ENCODE measurements at places on chromosomes 7 and 10.

- DNase-seq = peak; percentile 33
These were observed 20.5 kb downstream of the CLEC2L start for GRCh38 chr7:139543801-139544603.

- DNase-seq = no peak
These were observed 340.5 kb downstream of the TNS3 start for GRCh38 chr7:47241112-47242065.

- DNase-seq = no peak
These were observed 546 bp upstream of the HOXA3 start for GRCh38 chr7:27152816-27153442.

DNA sequence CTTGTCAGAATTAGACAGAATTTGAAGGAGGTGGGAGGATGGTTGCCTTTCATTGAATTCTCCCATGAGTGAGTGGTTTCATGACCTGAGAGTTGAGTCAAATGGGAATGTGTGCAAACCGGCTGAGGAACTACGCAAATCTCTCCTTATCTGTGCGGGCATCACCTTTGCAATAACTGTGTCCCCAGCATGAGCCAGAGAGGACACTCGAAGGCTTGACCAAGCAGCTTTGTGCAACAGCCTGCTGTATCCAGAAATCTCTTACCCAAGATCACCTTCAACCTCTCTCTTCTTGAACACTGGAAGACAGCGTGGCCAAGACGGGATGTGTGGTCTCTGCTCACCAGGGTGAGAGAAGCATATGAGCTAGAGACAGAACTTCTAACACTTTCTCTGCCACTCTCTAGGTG, 93.8 kb upstream of the IKZF1 start:
- DNase-seq = peak; percentile 68

- DNase-seq = no peak
These were observed 17.2 kb upstream of the MYH16 start for GRCh38 chr7:99255463-99255862.

DNA sequence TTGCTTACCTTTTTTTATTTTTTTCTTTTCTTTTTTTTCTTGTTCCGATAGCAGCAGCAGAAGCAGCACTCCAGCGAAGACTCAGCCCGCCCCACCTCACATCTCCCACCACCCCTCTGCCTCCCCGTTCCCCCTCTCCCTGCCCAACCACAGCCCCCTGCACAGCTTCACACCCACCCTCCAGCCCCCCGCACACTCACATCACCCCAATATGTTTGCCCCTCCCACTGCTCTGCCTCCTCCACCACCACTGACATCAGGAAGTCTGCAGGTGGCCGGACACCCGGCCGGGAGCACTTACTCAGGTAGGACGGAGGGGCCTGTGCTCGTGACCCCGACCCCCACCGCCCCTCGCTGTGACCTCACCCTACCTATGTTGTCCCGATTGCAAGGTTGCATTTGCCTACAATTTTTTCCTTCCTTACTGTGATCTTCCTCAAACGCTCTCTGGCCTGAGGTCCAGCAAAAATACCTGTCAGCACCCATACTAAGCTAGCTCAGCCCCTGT, 367.2 kb upstream of the GALNT17 start:
- no peak for DNase-seq

DNA sequence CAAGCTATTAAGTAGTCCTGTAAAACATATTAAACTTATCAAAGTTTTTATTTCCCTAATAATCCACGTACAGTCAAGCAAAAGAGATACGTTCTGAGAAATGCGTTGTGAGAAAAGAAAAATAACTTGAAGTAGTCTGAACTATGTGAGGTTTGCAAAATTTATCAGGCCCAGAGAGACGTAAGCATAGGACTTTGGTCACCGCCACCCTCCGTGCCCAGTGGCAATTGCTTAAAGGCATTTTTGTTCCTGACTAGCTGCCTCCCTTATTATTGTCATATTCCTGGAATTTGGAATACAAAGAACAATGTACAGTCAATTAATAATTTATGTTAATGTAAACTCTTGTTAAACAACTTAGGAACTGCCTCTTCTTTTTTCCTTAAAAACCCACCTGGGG, 22.8 kb downstream of the HIBADH start:
- no peak for DNase-seq

DNA sequence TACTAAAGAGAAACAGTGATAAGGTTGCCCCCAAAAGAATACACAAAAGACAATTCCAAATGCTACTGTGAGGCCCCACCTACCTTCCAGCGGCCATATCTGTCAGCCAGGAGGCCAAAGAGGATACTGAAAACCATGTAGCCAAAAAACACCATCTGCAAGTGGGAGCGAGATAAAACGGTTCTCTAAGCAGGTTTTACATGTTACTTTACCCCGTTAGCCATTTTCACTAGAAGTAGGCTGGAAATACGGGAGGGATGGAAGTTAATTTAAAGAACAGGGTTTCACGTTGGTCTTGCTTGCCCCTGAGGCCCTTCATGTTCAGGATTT, 38.2 kb downstream of the SVOPL start:
- DNase-seq = no peak

- DNase-seq = no peak
These were observed 12.5 kb upstream of the EBLN1 start for GRCh38 chr10:22230158-22230833.

DNA sequence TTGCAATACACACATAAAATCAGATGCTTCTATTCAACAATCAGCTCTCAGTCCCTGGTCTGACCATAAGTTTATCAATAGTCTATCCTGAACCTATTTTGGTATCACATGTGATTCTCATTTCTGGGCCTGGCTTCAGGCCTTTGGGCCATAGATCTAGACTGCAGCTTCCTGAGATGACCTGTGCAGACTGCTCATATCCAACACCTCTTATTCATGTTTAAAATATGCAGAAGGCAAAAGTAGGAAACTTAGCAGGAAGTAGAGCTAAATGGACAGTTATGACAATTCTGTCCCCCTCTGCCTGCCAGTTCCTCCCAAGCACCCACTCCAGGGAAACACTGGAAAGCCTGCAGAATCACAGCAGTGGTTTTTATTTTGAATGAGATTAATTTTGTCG, 53.3 kb downstream of the C7orf25 start:
- DNase-seq = no peak

- no peak for DNase-seq
These were observed 380.5 kb upstream of the AUTS2 start for GRCh38 chr7:69217516-69218350.

GRCh38 chr10:1978584-1978983, 241.3 kb upstream of the ADARB2 start:
- no peak for DNase-seq

DNA sequence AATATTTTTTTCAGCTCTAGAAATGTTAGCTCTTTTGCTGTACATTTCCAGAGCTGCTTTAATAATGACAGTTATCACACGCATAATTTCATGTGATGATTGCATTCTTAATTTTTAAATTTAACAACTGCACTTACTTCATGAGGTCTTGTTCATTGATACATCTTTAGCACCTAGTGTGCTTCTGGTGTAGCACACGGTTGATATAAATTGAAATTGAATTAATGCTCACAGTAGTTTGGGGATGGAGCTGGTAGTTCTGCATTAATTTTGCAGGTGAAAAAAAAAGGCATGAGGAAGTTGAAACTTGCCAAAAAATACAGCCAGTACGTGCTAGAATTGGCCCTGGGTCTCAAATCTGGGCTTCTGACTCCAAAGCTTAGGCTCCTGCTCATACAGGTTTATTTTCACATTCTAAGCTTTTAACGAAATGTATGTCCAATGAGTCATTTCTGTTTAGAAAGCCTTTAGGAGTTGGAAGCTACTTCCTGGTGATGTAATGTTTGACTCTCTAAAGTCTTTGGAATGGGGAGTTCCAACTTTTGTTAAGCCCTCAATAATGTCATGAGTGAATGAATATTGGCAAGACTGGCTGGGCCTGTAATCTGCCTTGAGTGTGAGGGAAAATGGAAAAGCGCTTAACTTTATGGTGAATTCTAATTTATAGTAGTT, 62.5 kb downstream of the DAGLB start:
- DNase-seq = no peak

- no peak for DNase-seq
These were observed 3.2 kb downstream of the CYP26A1 start for GRCh38 chr10:93076871-93077270.

DNA sequence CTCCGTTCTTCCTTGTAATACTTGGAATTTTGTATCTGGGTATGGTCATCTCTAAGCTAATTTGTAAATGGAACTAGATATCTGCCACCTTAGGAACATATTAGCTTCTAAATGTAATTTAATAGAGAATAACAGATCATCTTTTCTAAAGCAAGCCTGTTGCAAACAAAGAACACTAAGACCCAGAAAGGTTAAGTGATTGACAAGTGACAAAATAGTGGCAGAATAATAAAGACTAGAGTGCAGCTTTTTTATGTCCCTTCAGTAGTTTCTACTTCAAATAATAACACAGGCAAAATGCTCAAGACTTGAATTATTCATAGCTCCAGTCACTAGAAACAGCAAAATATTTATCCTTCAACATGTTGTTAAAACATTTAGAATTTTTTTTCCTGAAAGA, 91.7 kb downstream of the MET start:
- DNase-seq = no peak

GRCh38 chr10:57979491-57979890, 288.2 kb downstream of the IPMK start:
- no peak for DNase-seq

- no peak for DNase-seq
These were observed 136.8 kb upstream of the PDE1C start for GRCh38 chr7:32206987-32207386.

DNA sequence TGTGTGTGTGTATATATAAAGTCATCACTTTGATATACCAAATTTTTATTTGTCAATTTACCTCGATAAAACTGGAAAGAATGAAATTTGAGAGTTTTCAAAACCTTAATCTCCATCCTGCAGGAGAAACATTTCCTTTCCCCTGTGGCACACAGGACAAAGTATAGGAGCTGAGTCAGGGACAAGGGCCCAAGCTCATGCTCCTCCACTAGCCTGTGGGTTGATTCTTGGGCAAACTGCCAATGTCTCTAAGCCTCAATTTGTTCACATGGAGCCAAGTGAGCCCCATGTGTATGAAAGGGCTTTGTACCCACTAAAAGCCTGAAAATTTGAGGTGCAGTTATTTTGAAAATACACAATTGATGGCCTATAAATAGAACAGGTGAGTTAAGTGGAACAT, 60.3 kb upstream of the IL6 start:
- no peak for DNase-seq

DNA sequence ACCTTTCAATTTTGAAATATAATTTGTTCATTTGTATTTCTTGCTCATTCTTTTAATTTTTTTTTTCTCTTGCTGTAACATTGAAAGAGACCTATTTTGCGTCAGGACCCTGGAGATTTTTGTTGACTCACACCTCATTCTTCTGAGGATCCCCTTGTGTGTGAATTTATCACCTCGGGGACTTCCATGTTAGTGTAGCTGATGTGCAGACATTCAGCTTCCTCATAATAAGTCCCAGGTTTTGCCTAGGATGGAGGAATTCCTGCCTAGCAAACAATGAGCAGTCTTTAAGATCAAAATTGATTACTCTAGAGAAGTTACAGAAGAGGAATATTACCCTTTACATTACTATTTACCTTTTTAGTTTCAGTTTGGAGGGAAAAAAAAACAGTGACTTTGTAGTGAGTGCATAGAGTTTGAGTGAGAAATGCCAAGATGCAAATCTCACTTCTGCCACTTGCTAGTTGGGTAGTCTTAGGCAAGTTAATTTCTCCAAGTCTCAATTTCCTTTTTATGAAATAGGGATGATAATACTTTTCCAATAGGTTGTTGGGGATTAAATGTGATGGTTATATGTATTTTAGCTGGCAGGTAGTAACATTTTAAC, 14.3 kb downstream of the TES start:
- no peak for DNase-seq
